Neuronal stem cell (in vitro differentiated cells): ENCODE measurements at places on chromosomes 11 and 22.
A peak's percentile ranks its signal among the peaks of the same experiment; 100 is the strongest.

- no peak overlapping the region for H3K27ac ChIP-seq
- no peak overlapping the region for H3K4me3 ChIP-seq
- no peak for DNase-seq
Observed at GRCh38 chr11:2752923-2753322, 53.1 kb upstream of the KCNQ1OT1 start.

DNA sequence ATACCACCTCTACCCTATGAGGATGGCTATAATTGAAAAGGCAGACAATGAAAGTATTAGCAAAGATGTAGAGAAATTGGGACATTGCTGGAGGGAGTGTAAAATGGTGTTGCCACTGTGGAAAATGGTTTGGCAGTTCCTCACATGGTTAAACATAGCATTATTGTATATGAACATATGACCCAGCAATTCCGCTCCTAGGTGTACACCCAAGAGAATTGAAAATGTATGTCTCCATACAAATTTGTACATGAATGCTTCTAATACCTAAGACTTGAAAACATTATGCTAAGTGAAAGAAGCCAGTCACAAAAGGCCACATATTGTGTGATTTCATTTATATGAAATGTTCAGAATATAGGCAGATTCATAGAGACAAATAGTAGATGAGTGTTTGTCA is 10.0 kb downstream of the SLCO2B1 start:
- no peak for DNase-seq
- H3K27me3 ChIP-seq, result no peaks in the 10 kb centered on the region
- no peak overlapping the region for H3K4me3 ChIP-seq
- no peaks in the 10 kb centered on the region for H3K36me3 ChIP-seq
- peaks cover 7% of the 10 kb centered on the region for H3K4me1 ChIP-seq

GRCh38 chr11:11814614-11815452 is 26.9 kb upstream of the USP47 start:
- no peaks in the 10 kb centered on the region for H3K4me1 ChIP-seq
- H3K4me3 ChIP-seq, result no peak overlapping the region
- no peak for DNase-seq
- H3K27ac ChIP-seq, result no peak overlapping the region
- no peaks in the 10 kb centered on the region for H3K27me3 ChIP-seq

- no peak overlapping the region for H3K27ac ChIP-seq
- no peaks in the 10 kb centered on the region for H3K36me3 ChIP-seq
- H3K4me1 ChIP-seq, result peaks cover 3% of the 10 kb centered on the region
- no peaks in the 10 kb centered on the region for H3K27me3 ChIP-seq
Observed at GRCh38 chr22:49567899-49568750, 259.5 kb downstream of the BRD1 start.

GRCh38 chr11:67289651-67290479 is 762 bp downstream of the ANKRD13D start:
- no peaks in the 10 kb centered on the region for H3K27me3 ChIP-seq
- H3K36me3 ChIP-seq, result peaks cover 33% of the 10 kb centered on the region
- peak overlapping the region; percentile 89 for H3K4me3 ChIP-seq
- peak overlapping the region; percentile 97 for H3K27ac ChIP-seq

- peaks cover 43% of the 10 kb centered on the region for H3K4me1 ChIP-seq
- no peak within 1 kb of the TSS for H3K27ac ChIP-seq
- DNase-seq, result peak; percentile 87
- no peaks in the 10 kb centered on the region for H3K36me3 ChIP-seq
- H3K4me3 ChIP-seq, result peak within 1 kb of the TSS; percentile 81
Observed at GRCh38 chr11:64723117-64723906, at the start of gene NRXN2. TSS of gene NRXN2 (minus strand) at chr11:64723197. CDS start at chr11:64713699, 9,498 bp downstream.

DNA sequence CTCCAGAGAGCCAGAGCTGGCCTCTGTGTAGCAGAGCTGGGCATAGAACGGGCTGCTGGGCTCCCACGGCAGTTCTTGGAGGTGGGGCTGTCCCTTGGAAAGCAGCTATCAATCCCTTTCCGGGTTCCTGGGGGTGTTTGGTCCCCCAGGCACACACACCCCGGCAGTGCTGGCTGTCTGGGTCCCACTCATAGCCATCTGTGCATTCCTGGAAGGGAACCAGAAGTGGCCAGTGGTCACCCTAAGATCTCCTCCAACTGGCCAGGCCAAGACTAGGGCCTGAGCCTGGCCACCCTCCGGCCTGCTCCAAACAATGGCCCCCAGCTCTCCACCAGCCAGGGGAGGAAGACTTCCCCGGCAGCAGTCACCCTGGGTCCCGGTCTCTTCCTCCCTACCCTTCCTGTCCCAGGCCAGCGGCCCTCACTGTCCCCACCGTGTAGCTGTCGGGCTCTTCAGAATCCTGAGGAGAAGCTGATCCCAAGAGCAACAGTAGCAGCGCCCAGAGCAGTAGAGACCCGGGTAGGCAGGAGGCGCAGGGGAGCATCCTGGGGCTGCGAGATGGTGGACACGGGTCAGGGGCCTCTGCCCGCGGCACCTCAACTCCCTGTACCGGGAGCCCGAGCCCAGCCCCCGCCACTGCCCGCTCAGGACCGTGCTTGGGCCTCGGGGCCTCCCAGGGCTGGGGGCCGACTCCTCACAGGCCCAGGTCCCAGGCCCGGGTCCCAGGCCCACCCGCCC is 620 bp downstream of the EFEMP2 start:
- no peak overlapping the region for H3K4me3 ChIP-seq
- H3K27ac ChIP-seq, result no peak overlapping the region
- peaks cover 22% of the 10 kb centered on the region for H3K4me1 ChIP-seq
- H3K27me3 ChIP-seq, result no peaks in the 10 kb centered on the region
- peaks cover 10% of the 10 kb centered on the region for H3K36me3 ChIP-seq
- peak; percentile 23 for DNase-seq

DNA sequence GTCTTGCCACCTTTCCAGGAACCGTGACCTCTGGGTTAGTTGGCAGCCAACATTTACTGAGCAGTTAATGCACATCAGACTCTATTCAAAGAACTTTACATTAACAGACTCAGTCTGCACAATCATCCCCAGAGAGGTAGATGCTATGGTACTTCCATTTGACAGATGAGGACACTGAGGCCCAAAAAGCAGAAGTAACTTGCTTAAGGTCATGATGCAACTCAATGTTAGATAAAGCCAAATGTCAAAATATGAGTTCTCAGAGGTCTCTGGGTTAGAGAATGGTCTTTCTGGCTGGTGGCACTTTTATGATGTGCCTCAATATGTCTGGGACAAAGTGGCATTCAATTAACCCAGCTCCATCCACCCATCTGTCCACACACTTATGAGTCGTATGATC is 450.0 kb downstream of the MIAT start:
- H3K36me3 ChIP-seq, result no peaks in the 10 kb centered on the region
- no peak overlapping the region for H3K27ac ChIP-seq
- no peak for DNase-seq
- no peaks in the 10 kb centered on the region for H3K27me3 ChIP-seq
- no peak overlapping the region for H3K4me3 ChIP-seq

- H3K27me3 ChIP-seq, result no peaks in the 10 kb centered on the region
- no peaks in the 10 kb centered on the region for H3K36me3 ChIP-seq
- peaks cover 5% of the 10 kb centered on the region for H3K4me1 ChIP-seq
- peak; percentile 80 for DNase-seq
- H3K4me3 ChIP-seq, result no peak overlapping the region
Observed at GRCh38 chr11:124644426-124645280, 22.0 kb downstream of the TBRG1 start.

DNA sequence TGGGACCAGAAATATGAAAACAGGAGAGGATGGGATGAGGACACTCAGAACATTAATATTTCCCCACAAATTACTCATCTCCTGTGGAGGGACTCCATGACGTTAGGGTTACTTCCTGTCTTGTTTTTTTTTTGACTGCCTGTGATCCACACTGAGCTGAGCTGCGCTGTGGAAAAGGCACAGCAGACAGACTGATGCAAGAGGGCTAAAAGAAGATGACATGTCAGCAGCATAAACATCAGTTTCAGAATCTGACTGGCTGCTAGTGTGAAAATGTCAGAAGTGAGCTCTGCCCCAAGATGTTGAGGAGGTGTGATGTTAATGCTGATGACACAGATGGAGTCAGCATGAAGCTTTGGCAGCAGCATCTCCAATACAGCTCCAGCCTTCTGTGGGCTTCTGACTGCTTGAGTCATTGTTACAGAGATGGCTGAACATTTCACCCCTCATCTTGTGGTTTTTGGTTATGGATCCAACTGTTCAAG is 286.8 kb downstream of the BLID start:
- no peaks in the 10 kb centered on the region for H3K4me1 ChIP-seq

DNA sequence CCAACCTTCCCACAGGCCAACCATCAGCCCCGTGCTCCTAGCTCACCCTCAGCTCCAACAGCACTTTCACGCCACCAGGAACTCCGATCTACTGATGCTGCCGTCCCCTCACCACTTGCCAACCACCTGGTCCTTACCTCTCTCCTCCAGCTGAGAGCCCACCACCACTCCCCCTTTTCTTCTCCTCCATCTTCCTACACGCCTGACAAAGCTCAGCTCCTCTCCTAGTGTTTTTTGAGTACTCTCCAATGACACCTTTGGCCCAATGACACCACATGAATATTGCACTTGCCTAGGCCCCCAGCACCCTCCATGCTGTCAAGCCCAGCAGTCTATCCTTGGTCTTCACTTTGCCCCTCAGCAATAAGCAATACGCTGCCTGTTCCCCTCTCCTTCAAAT is 30.7 kb downstream of the HIRA start:
- no peak overlapping the region for H3K27ac ChIP-seq
- no peaks in the 10 kb centered on the region for H3K4me1 ChIP-seq

DNA sequence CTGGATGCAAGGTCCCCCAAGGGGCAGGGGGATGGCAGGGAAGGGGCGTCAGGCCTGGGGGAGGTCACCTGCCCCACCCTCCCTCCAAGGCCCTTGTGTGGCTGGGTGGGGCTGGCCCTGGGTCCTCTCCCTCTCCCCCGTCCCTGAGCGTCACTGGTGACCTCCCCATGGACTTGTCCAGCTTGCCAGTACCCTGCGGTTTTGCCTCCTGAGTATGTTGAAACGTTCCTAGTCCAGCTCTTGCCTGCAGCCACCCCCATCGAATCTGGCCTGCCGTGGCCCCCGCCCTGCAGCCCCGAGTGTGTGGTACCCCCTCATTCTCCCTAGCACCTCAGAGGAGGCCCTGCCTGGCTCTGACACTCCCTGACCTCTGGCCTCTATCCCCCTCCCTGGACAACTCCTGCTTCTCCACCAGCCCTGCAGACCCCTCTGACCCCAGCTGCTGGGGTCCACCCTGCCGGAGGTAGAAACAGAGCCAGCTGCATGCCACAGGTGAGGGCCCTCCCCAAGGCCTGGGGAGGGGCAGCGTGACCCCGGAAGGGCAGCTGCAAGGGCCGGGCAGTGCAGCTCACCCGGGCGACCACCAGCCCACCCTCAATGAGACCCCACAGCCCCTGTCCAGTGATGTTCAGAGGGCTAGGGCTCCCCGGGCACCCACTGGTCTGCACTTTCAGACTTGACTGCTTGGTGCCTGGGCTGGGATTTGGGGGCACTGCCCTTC is 4.1 kb upstream of the MUC6 start:
- DNase-seq, result no peak
- no peaks in the 10 kb centered on the region for H3K36me3 ChIP-seq
- H3K4me1 ChIP-seq, result peaks cover 3% of the 10 kb centered on the region
- no peaks in the 10 kb centered on the region for H3K27me3 ChIP-seq
- no peak overlapping the region for H3K4me3 ChIP-seq

DNA sequence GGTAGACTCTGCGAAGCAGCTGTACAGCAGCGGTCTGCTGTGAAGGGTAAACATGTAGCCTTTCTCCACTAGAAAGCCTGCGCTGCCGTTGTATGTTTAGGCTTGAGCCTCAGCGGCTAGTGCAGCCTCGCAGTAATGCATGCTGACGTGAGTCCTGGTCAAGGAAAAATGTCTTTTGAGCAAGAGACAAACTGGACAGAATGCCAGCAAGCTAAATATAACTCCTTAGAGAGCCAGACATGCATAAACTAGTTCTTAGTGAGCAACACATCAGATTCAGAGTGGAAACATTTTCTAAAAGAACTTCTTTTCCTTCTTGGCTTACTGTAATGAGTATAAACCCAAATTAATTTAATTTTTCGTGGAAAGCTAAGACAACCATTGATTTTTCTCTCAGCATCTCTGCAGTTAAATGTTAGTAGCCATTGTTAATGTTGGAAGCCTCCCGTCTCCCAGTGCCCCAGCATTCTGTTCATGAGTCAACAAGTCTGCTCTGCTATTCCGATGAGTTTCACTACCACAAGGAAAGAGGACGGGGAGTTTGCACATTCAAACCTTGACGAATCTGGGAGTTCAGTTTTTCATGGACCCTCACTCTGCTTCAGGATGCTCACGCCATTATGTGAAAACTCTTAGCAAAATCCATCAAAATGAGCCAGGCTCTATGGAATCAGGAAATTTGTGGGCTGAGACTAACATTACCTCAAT is 51.4 kb downstream of the JAM3 start:
- H3K36me3 ChIP-seq, result no peaks in the 10 kb centered on the region
- H3K4me3 ChIP-seq, result no peak overlapping the region
- H3K4me1 ChIP-seq, result peaks cover 27% of the 10 kb centered on the region
- H3K27ac ChIP-seq, result no peak overlapping the region
- no peaks in the 10 kb centered on the region for H3K27me3 ChIP-seq

DNA sequence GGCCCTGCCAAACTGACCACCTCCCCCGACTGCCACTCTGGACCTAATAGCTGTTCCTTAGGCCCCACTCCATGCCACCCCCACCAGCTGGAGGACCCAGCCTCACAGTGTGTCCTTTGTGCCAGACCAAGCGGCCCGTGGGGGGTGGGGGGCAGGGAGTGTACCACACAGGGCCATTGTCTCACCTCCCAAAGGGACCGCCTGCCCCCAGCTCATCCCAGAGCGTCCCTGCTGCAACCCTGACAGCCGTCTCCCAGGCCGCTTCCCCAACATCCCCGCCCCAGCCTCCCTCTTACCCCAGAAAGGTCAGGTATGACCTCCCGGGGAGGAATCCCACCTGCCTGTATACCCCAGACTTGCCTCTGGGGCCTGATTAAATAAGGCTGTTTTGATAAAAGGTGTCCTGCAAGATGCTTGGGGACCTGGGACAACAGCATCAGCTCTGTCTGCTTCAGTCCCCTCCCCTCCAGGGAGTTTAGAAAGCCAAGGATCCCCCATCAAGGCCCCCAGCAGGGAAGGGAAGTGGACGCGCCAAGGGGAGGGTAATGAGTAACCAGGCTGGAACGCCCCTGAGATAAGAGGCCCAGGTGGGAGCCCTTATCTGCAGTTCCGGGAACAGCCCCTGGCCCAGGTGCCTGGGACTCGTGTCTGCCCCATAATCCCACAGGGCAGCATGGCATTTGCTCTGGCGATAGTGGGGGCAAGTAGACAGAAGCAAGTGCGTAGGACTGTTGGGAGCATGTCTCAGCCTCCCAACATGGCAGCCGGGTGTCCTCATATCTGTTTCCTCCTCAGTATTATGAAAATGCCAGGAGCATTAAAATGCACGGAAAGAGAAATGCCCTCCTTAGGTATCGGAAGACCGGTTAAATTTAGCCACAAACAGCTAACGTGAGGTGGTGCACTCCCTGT is 9.0 kb downstream of the CDC42EP1 start:
- no peak for DNase-seq
- H3K27ac ChIP-seq, result no peak overlapping the region
- H3K4me3 ChIP-seq, result no peak overlapping the region
- H3K27me3 ChIP-seq, result no peaks in the 10 kb centered on the region
- H3K36me3 ChIP-seq, result peaks cover 5% of the 10 kb centered on the region

DNA sequence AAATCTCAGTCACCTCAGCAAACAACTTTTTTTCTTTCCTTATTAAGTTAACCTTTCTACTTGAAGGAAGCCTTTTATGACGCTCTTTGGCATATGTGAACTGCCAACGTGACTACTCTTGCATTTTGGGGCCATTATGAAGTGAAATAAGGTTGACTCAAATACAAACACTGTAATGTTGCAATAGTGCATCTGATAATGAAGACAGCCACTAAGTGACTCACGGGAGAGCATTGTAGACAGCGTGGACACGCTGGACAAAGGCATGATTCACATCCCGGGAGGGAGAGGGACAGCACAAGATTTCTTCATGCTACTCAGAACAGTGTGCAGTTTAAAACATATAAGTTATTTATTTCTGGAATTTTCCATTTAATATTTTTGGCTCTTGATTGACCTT is 560.8 kb downstream of the ETS1 start:
- H3K27me3 ChIP-seq, result no peaks in the 10 kb centered on the region
- DNase-seq, result no peak
- no peak overlapping the region for H3K27ac ChIP-seq
- no peaks in the 10 kb centered on the region for H3K36me3 ChIP-seq
